ENCODE measurements at places on chromosomes 11 and 22.

- no peak for DNase-seq
Observed at GRCh38 chr11:93080146-93080759, 110.8 kb downstream of the MTNR1B start.

- DNase-seq: no peak
Observed at GRCh38 chr11:24226606-24227005, 270.2 kb upstream of the LUZP2 start.

GRCh38 chr22:43476751-43477725 is 65.2 kb downstream of the MPPED1 start:
- no peak for DNase-seq

DNA sequence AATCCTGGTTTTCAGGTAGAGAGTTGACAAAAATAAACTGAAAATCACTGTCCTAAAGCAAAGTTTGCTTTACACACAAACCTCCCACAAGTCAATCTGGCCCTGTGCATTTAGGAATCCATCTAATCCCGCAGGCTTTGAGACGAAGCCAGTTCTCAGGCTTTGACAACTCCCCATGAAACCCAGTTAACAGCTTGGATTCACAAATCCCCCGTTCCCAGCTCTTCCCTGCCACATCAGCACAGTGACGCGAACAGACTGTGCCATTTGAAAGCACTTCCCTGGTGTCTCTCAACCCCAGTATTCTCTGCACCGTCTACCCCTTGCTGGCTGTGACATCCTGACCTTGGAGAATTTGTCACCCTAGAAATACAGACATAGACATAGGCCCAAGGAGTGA is 117.8 kb downstream of the OPCML start:
- DNase-seq: no peak

DNA sequence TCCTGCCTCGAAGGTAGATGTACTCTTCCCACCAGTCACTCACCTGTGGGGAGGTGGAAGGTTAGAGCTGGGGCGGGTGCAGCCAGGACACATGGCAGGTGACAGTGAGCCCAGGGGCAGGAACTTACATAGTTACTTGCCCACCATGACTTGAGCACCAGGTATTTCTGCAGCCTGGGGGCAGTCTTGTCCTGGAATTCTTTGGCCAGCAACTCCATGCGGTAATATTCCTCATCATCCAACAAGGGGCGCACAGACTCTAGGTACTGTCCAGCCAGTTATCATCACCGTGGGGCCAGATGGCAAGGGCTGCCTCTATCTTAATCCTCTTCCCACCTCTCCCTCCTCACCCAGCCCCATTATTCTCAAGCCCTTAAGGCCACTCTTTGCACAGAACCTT is 2.2 kb downstream of the CPT1B start:
- no peak for DNase-seq

- DNase-seq: no peak
Observed at GRCh38 chr11:128407962-128408361, 179.4 kb downstream of the ETS1 start.

DNA sequence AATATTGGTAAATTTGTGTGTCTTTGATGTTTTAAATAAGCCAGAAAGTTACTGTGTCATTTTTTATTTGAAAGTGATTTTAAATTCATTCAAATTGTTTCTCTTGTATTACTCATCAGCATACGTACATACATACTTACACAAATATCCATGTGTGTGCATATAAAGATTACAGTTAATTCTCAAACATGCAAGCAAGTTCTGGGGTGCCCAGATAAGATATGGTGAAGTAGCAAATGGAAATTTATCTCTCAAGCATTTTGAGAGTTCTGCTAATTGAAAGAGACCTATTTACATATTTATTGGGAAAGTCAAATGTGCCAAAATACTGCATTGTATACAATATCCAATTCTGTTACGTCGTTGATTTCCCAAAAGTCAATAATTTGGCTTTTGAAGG is 1024.0 kb upstream of the CNTN5 start:
- no peak for DNase-seq

DNA sequence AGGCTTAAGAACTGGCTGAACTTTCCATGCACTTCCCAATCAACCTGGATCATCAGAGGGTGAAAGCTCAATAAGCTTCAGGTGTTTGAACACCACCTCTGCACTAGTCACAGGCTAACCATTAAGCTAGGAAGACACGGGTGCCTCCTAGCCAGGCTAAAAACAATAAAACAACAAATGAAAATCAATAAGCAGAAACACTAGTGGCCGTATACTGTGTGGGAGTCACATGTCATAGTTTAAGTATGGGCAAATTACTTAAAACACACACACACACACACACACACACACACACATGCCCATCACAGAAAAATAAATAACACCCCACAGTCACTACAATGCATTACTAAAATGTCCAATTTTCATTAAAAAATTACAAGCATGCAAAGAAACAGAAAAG is 85.2 kb downstream of the APOL5 start:
- DNase-seq: no peak

- no peak for DNase-seq
Observed at GRCh38 chr11:28144808-28145207, 36.6 kb downstream of the METTL15 start.

- no peak for DNase-seq
Observed at GRCh38 chr11:86699040-86699791, 26.8 kb upstream of the ME3 start.

DNA sequence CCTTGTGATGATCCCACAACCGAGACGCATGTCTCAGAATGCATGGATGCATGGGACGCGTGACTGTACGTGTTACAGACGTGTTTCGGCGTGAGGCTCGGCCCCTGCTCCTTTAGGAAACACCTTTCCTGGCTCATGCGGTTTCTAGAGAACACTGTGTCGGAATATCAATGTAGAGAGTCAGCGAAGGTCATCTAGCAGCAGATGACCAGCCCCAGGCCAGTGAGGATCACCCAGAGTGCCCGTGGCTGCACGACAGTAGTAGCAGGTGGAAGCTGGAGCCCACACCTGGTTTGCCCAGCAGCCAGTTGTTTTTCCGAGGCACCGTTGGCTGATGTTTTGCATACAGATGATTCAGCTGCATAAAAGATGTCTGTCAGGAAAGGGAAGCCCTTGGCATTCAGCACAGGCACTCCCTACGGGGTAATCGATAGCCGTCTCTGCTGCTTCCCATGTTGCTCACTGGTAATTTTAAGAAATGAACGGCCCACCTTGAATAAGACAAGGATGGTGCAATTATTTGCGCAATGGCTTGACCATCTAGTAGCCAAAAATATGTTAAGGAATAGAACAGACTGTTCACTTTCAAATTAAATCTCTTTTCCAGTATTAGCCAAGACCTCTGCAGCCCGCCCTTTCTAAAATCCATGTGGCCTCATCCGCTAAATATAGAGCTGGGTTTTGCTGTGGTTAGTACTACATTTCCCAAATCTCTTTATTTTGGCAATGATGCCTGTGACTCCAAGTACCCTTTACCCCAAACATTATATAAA is 1.1 kb upstream of the CLTCL1 start:
- DNase-seq: no peak

GRCh38 chr11:18624161-18624560 is 10.0 kb downstream of the SPTY2D1 start:
- DNase-seq: no peak

GRCh38 chr11:110407315-110407714 is 22.4 kb upstream of the FDX1 start:
- no peak for DNase-seq

DNA sequence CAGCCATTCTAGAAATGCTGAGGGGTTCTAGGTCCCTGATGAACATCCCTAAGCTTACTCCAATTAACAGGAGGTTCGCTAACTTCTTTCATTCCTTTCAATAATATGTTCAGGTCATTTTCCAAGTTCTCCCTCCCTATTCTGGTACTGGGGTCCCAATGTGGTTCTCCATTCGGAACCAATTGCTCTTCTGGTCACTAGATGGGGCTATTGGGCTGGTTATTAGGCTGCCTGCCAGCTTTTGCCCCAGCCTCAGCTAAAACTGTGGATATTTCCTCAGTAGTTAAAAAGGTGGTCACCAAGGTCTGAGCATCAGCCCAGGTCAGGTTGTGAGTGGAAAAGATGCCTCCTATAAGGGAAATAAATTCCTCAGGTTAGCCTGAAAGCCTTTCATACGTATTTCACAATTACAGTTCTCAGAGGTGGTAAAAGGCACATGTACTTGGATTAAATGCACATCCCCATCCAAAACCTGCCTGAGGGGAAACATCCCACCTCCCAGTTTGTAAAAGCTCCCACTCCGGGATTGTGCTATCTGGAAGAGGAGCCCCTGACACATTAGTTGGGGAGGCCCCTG is 161.1 kb upstream of the CCDC179 start:
- no peak for DNase-seq
